Lung (tissue), 17 donors: ENCODE measurements at places on chromosomes 2 and 18. TPM values are rescaled to one million over a fixed set of nuclear protein-coding genes. Genes with fewer than 3 reads are reported as not detected.

MATN3 gene
- 2.9 TPM for total RNA-seq

POMC gene
- 3.7 TPM for total RNA-seq

CFC1 gene
- total RNA-seq: not detected

MAP2 gene
- 18.7 TPM for total RNA-seq

MC2R gene
- not detected for total RNA-seq

C1QL2 gene
- not detected for total RNA-seq

CSRNP3 gene
- 8.7 TPM for total RNA-seq

TCF23 gene
- total RNA-seq: not detected

ANKRD44 gene
- total RNA-seq: 32.4 TPM

ZBTB7C gene
- total RNA-seq: 10.9 TPM

FEV gene
- not detected for total RNA-seq

RND3 gene
- total RNA-seq: 42.7 TPM

TEX44 gene
- not detected for total RNA-seq

DNA sequence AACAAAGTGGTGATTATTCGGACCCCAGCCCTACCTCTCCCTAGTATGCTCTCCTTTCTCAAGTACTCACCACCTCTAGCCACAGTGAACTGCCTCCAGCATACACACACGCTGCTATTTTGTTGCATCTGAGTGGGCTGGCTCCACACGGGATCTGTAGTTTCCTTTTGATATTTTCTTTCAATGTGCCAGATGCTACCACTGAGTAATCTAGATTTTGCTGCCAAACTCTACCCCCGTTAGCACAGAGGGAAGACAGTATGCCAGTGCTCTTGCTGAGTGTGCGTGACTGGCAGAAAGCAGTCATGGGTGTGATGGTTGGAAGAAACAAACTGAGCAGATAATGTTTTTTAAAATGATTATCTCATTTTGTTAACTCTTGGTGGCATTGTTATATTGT is 11.6 kb downstream of the CFLAR start:
- peak; percentile 29 for DNase-seq

- DNase-seq: no peak
These were observed 48.7 kb downstream of the TRIP12 start for GRCh38 chr2:229873123-229873581.

GRCh38 chr2:53450923-53451322 is 316.7 kb upstream of the CHAC2 start:
- DNase-seq: no peak

DNA sequence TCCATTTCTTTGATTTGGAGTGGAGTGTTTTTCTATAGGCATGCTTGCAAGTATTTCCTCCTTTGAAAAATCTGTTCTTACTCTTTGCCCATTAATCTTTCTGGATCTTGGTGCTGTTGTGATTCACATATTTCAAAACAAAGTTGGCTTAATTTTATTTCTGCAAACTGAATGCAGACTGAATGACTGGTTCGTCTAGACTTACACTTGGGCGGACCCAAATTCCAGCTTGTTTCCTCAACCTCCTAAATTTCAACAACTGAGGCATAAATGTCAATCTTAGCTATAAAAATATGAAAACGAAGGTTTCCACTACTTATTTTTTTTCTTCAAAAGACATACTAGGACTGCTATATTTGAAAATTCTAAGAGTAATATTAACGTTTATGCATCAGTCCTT is 59.0 kb downstream of the ANKRD44 start:
- no peak for DNase-seq

DNA sequence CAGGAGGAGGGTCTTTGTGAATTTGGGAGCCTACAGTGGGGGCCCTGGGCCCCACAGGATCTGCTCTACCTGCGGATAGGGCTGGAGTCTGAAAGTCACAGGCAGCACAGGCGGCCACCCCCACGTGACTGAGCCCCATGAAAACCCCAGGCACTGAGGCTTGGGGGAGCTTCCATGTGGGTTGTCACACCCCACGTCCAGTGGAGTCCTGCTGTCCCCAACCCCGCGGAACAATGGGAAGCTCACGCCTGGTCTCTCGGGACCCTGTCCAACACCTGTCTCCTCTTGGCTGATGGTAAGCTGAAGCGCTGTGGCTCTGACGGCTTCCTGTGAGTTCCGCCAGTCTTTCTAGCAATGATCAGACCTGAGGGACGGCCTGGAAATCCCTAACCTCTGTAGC is 85.8 kb downstream of the PTGR3 start:
- no peak for DNase-seq

DNA sequence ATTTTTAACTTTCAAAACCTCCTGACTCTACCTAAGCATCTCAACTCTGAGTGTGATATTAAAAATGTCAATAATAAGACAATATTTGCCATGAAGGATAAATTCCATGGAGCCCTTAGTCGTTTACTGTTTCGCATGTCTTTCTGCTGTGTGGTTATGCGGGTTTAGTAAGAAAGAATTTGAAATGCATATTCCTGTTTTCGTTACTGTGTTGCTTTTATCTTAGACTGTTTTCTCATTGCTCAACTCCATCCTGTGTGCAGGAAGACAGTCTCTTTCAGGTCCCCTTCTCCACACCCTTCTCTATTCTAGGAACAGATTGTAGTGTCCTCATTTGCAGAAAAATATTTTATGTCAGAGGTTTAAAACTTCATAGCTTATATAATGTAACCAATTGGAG is 82.5 kb upstream of the MAP3K20 start:
- no peak for DNase-seq

GRCh38 chr2:66575625-66576310 is 140.8 kb downstream of the MEIS1 start:
- peak; percentile 91 for DNase-seq

DNA sequence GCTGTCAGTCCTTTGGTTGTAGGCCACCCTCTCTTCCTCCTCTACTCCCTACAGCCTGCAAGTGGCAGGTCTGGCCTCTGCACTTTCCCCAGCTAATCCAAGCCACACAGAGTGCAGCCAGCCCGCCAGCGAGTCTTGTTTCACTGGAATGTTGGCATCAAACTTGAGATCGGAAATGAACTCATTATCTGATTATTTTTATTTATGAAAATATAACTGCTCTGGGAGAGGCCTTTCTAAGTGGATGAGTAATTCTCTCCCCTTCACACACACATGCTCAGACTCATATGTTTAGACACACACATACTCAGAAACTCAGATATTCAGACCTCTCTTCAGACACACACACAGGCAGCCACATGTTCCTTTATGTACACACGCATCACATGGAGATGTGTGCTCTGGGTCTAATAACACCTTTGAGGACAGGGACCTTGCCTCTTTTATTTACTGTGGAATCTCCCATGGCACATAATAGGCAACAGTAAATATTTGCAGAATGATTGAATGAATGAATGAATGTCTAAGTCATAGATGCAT is 151.3 kb downstream of the ZFP36L2 start:
- peak; percentile 98 for DNase-seq

DNA sequence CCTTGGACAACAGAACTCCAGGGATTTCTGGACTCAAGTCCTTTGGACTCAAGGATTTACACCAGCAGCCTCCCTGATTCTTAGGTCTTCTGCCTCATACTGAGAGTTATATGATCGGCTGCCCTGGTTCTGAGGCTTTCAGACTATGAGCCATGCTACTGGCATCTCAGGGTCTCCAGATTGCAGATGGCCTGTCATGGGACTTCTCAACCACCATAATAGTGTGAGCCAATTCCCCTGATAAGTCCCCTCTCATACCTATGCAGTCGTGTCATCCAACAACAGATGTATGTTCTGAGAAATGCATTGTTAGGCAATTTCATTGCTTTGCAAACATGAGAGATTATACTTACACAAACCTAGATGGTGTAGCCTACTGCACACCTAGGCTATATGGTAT is 61.4 kb upstream of the MSTN start:
- no peak for DNase-seq

- no peak for DNase-seq
These were observed 156.8 kb upstream of the UNC80 start for GRCh38 chr2:209614690-209615369.

DNA sequence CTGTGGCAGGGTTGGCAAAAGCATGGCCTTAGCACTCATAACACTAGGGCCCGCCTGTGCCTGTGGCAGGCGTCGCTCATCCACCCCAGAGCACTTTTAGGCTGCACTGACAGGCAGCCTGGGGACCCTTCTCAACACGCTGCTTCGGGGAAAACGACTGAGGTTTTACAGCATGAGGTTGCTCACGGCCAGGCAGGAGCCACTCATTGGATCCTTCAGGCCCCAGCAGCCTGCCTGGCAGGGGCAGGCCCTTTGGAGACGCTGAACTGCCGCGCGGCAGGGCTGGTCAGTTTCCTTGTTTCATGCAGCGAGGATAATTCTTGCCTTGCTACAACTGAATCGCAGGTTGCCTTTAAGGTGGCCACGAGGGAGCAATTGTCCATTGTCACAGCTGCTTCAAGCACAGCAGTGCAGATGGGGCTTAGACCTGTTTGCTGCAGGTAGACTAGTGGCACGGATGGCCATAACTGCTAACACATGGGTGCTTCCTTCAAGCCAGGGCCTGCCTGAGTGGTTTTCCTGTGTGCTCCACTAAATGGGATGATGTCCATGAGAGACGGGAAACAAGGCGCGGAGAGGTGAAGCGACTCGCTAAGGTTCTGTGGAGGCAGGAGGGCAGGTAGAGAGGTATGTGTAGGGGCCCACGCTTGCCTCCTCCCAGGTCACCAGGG is 49.9 kb upstream of the HS6ST1 start:
- DNase-seq: peak; percentile 12

GRCh38 chr18:25780105-25780504 is 310.3 kb downstream of the SS18 start:
- DNase-seq: peak; percentile 32

- no peak for DNase-seq
These were observed 63.5 kb upstream of the FRZB start for GRCh38 chr2:182929972-182930371.

DNA sequence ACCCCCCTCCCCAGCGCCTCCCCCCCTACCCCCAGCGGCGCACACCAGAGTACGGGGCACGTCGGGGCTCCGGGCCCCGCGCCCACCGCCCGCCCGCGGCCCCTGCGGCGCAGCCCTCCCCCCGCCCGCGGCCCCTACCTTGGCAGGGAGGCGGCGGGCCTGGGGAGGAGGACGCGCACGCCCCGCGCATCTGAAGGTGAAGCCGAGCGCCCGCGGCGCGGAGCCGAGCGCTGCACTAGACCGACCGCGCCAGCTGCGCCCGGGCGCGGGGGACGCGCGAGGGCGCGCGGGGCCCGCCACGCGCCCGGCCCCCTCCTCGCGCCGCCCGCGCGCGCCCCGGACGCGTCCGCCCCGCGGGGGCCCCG is at the start of gene ZNF516:
ZNF516 (minus strand) TSS at position 237 of the 365 bp plus-strand sequence. CDS start 52,188 bp downstream, outside the sequence.
- peak; percentile 52 for DNase-seq

GRCh38 chr18:79548077-79548450 is 131.5 kb upstream of the CTDP1 start:
- no peak for DNase-seq

DNA sequence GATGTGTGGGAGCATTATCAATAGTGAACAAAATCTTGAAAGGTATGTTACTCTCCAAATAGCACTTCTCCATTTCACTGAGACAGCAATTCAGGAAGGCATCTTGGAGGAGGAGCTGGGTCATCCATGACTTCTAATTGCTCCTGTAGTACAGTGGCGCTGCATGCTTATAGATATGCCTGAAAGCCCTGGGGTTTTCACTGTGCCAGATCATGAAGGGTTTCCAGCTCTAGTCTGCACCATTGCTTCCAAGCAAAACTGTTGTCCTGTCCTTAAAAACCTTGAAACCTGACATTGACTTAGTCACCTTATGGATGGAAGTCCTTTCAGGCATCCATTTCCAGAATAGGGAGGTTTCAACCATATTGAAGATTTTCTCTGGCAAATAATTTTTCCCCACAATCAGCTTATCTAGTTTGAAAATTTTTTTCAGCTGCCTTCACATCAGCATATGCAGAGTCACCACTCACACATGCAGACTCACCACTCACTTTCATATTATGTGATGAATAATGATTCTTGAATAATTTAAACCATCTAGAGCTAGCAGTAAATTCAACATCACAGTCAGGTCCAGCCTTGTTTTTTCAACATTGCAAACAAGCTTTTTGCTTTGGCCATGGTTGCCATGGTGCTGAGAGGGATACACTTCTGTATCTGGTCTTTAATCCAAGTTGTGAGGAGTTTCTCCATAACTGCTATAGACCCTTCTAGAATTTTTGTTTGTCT is 297.1 kb downstream of the CLIP4 start:
- no peak for DNase-seq

GRCh38 chr18:51069885-51070284 is 39.9 kb downstream of the SMAD4 start:
- no peak for DNase-seq

DNA sequence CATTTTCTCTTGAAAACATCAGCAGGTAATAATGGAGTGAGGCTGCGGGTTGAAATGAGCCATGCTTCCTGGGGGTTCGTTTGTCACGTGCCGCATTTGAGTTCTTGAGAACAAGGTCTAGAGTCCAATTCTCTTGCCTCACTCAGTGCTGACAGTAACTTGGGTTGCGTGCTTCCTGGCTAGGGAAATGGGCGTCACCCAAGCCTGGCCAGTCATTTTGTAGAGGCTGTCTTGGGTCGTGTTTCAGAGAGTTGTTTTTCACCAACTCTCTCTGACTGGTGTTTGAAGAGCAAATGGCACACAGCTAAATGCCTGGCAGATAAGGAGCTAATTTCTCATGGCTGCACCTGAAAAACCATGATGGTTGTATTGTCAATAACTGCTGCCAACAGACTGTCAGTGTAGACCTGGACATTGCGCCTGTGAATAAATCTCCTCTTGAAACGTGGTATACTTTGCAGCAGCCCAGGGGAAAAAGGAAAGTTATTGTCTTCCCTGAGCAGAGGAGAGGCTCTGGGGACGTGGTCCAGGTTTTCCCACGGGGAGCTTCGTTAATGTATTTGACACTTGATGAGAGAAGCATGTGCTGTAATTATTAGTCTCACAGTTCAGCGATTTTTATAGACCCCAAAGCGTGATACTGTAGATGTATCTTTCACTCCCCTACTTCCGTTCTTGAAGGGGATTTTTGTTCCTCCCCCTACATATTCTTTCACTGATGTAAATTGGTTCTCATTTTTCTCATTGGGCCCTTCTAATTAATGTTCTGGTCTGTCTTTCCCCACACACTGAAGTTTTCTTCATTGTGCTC is 196.0 kb downstream of the FHOD3 start:
- DNase-seq: no peak
